Natural killer cell treated with Interleukin-12 subunit alpha and Interleukin-12 subunit beta and Interleukin-15 and Interleukin-18, amount 100 ng/mL, for 72 hours (primary cell): ENCODE measurements at places on chromosomes 2 and 18.
A peak's percentile ranks its signal among the peaks of the same experiment; 100 is the strongest.

DNA sequence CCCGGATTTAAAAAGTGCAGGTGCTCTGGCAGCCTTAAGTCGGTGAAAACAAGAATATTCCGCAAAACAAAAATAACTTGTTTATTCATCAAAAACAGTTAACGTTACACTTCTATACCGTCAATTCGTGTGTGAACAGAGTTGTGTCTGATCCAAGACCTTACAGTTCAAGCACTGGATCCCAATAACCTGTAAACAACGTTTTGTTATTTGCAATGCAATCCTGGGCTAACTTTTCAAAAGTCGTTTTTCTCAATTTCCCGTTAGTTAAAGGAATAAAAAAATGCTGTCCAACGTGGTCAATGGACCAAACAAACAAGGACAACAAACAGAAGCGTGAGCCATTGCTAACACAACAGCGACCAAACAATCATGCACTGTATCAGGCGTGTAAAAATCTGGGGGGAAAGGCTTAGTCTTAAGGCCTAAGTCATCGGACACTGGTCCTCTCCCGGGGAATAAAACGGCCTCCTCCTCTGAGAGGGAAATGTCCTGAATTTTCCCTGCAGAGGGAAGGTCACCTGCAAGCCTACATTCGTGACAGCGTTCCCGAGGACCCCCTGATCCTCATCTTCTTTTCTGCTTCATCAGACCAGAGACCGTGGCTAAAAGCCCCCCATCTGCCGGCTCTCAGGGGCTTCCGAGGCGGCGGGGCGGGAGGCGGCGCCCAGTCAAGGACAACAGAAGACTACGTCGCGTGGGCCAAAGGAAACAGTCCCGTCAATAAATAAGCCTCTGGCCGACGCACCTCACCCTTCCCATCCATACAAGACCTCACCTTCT, 490 bp downstream of the NDUFS1 start:
- peaks cover 37% of the 10 kb centered on the region for H3K4me1 ChIP-seq
- H3K27ac ChIP-seq: peak overlapping the region; percentile 96
- DNase-seq: no peak
- H3K4me3 ChIP-seq: peak overlapping the region; percentile 92

DNA sequence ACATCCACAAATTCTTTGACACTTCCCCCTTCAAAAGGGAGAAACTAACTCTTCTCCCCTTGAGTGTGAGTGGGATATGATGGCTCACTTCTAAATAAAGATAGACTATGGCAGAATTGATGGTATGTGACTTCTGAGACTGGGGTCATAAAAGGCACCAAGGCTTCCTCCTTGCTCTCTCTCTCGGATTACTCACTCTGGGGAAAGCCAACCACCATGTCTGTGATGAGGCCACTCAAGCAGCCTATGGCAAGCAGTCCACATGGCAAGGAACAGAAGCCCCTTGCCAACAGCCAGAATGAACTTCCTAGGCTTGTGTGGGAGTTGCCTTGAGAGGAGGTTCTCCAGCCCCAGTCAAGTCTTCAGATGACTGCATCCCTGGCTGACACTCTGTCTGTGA, 43.6 kb downstream of the KIAA2012 start:
- no peaks in the 10 kb centered on the region for H3K36me3 ChIP-seq
- no peak overlapping the region for H3K27ac ChIP-seq
- DNase-seq: no peak
- H3K4me1 ChIP-seq: peaks cover 7% of the 10 kb centered on the region
- H3K4me3 ChIP-seq: no peak overlapping the region

GRCh38 chr18:2900684-2901422, 54.0 kb downstream of the EMILIN2 start:
- no peak overlapping the region for H3K27ac ChIP-seq
- no peaks in the 10 kb centered on the region for H3K27me3 ChIP-seq
- H3K4me1 ChIP-seq: no peaks in the 10 kb centered on the region
- no peak overlapping the region for H3K4me3 ChIP-seq

GRCh38 chr18:24982831-24983230, 369.1 kb downstream of the ZNF521 start:
- no peaks in the 10 kb centered on the region for H3K36me3 ChIP-seq
- no peaks in the 10 kb centered on the region for H3K4me1 ChIP-seq
- DNase-seq: no peak

GRCh38 chr2:111534910-111535352, 349.1 kb downstream of the ANAPC1 start:
- peaks cover 37% of the 10 kb centered on the region for H3K4me1 ChIP-seq
- no peak for DNase-seq
- peak overlapping the region; percentile 30 for H3K27ac ChIP-seq
- H3K4me3 ChIP-seq: peak overlapping the region; percentile 61
- no peaks in the 10 kb centered on the region for H3K36me3 ChIP-seq
- H3K27me3 ChIP-seq: no peaks in the 10 kb centered on the region
